ENCODE measurements at places on chromosomes 4 and X.

DNA sequence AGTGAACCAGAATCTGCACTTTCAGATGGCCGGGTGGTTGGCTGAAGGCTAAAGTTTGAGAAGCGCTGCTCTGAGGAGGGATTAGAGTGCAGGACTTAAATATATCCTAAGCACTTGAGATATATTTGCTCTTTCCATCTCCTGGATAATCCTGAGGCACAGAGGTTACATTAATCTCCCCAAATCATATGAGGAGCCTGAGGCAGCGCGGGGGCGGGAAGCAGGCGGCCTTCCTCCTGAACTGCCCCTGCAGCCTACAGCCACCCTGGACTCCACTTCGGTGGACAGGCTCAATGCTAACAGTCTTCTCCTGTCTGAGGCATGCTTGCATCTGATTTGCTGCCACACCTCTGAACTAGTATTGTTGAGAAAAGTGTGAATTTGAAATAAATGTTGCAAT lies 72.5 kb downstream of the AFAP1 start:
- DNase-seq, result no peak

- DNase-seq, result no peak
These were observed 6.2 kb downstream of the PPP1R2C start for GRCh38 chrX:42771506-42772335.

GRCh38 chrX:24860140-24860539 lies 155.6 kb downstream of the ARX start:
- no peak for DNase-seq

- no peak for DNase-seq
These were observed 2371.5 kb upstream of the TENM3 start for GRCh38 chr4:179871726-179872125.

DNA sequence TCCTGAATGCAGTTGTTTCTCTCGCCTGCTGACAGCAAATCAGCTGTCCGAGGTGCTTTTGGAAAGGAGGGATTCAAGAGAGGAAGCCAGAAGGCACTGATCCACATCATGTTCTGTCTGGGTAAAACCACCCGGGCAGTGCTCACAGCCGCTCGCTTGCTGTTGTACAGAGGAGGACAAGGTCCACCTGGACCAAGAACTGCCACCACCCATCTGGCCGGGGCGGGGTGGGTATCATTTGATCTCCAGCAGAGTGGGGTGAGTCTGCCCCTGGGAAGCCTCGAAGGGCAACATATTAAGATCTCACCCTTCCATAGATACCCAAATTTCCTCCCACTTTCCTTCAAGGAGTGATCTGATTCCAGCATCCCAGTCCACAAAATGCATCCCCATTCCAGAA lies 113.1 kb downstream of the DCTD start:
- DNase-seq, result no peak

GRCh38 chr4:100547541-100548199 lies 29.8 kb upstream of the EMCN start:
- peak; percentile 47 for DNase-seq

DNA sequence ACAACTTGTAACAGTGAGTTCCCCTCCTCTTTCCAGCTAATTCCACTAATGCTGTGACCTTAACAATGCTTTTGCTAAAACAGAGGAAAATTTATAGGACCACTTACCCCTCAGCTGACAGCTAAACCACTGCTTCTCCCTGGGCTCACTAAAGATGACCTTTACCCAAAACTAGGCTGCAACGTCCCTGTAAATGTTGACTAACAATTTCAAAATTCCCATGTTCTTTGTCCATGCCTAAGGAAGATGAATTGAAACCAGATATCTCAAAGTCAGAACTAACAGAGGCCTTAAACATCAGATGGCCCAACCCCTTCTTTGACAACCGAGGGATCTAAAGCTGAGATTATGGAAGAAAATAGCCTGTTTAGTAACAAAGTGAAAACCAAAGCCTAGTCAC lies 32.5 kb downstream of the AFAP1 start:
- DNase-seq, result no peak

GRCh38 chrX:48540480-48540879 lies 966 bp downstream of the TBC1D25 start:
- DNase-seq, result no peak

GRCh38 chr4:107546638-107547037 lies 173.4 kb downstream of the PAPSS1 start:
- no peak for DNase-seq

GRCh38 chrX:38754818-38755718 lies 46.2 kb upstream of the MID1IP1 start:
- DNase-seq, result no peak

GRCh38 chrX:78024349-78025059 lies 55.1 kb upstream of the PGAM4 start:
- no peak for DNase-seq

GRCh38 chr4:71377561-71377960 lies 38.7 kb downstream of the SLC4A4 start:
- DNase-seq, result no peak

DNA sequence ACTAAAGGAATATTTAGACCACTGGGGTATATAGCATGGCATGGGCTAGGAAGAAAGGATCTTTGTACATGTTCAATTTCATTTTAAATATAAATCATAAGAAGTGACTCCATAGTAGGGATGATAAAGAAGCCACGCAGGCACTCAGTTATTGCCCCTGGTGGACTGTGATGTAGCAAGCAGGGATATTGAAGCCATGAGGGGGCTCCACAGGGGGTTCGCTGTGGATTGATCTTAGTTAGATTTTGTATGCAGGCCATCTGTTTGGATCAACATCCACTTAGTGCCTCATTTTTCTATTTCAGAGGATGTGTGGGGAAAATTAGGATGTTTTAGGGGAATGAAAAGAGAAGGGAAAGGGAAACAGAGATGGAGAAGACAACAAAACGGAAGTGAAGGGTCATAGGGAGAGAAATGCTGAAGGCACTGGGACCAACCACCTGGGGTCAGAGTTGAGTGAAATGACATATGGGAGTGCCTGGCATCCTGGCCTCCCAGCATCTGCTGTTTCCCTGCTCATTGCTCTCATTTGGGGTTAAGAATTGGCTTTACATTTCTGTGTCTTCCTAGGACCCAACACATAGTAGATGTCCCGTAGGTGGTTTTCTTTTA lies 11.2 kb upstream of the FREM3 start:
- DNase-seq, result no peak

DNA sequence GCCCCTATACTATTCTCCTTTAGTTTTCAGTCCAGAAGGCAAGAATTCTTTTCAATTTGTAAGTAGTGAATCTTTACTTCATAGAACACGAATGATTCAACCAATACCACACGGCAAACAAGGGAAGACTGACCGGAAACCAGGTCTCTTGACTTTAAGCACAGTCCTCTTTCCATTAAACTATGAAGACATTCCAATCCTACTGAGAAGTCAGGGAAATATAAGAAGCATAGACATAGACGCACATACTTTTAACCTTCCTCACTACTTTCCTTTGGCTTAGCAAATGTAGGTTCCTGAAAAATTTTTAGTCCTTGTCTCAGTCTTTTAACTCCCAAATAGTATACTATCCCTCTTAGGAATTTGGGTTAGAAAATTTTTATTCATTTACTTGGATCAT lies 9.1 kb downstream of the CHRDL1 start:
- DNase-seq, result no peak

- DNase-seq, result no peak
These were observed 115.9 kb downstream of the NSUN7 start for GRCh38 chr4:40865696-40866095.

DNA sequence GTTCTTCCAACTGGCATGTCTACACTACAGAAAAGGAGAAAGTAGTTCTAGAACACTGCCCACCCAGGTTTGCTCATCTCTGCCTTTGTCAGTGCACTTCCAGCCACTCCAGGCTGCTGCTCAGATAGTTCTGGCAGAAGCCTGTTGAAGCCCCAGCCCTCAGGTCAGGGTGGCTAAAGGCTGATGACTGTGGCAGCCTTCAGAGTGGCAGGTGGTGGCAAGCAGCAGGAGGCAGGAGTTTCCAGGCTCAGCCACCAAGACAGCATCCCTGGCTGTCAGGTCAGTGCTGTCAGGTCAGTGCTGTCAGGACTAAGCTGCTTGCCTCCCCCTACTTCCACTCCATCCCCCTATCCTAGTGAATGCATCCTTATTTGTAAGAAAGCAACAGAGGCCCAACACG lies 100.4 kb downstream of the MAMLD1 start:
- peak; percentile 19 for DNase-seq

- no peak for DNase-seq
These were observed 44.3 kb downstream of the CHST7 start for GRCh38 chrX:46617906-46618305.

GRCh38 chr4:176499518-176499917 lies 179.8 kb downstream of the SPCS3 start:
- no peak for DNase-seq

DNA sequence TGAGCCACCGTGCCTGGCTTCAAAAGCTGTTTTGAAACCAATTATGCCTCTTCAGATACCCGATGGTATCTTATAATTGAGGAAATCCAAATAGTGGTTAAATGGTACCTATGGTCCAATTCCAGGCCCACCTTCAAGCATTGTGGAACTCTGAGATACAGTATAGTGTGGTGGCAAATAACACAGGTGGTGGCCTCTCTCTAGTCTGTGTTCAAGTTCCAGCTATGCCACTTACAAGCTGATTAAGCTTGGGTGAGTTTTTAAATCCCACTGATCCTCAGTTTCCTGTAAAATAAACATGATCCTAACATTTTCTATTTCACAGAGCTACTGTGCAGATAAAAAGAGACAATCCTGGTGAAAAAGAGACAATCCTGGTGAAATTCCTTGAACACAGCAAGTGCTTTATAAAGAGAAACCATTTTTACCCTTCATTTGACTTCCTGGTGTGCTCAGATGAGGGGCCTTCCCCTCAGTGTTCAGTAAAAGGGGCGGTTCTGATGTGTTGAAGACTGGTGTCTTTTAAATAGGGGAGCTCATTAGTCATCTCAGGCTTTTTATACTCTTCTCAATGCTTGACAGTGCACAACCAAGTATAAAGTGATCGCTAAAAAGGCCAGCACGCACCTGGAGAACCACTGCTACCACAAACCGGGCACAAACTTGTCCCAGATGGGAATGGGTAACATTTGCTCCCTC lies 30.8 kb upstream of the CD40LG start:
- DNase-seq, result no peak

GRCh38 chrX:31272472-31272775 lies 200.6 kb upstream of the FTHL17 start:
- DNase-seq, result no peak

DNA sequence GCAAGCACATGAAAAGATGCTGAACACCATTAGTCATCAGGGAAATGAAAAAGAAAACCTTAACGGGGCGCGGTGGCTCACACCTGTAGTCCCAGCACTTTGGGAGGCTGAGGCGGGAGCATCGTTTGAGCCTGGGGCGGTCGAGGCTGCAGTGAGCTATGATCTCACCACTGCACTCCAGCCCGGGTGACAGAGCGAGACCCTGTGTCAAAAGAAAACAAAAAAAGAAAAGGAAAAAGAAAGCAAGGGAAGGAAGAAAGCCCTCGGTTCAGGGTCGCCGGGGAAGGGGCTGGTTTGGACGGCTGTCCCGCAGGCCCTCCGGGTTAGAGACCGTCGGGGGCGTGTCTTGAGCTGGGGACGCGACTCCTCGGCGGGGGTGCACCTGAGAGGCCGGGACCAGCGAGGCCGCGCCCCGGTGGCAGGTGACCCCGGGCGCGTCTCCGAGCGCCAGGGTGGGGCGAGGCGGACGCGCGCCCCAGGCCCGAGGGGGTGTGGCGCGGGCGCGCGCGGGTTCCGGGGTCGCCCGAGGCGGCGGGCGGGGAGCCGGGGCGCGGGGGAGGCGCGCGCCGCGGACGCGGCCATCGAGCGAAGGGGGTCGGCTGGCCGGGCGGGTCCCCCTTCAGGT lies 478 bp upstream of the PLXNA3 start:
- DNase-seq, result no peak

GRCh38 chrX:17020851-17021821 lies 74.7 kb downstream of the REPS2 start:
- DNase-seq, result no peak

DNA sequence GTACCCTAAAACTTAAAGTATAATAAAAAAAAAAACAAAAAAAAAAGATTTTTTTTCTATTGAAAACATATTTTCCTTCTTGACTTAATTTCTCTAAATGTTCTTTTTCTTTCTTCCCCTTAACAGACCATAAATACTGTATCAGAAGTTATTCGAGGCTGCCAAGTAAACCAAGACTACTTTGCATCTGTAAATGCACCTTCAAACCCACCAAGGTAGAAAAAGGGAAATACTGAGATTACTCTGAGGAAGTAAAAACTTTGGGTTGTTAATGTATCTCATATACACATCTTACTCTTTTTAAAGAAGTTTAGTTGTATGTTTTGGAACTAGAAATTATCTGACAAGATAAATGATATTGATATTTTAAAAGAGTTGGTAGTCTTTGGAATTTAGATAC lies 65.6 kb downstream of the USO1 start:
- no peak for DNase-seq

- no peak for DNase-seq
These were observed 806.8 kb downstream of the PCDH18 start for GRCh38 chr4:136725286-136726081.

GRCh38 chrX:27241981-27242380 lies 221.2 kb downstream of the PPP4R3C start:
- DNase-seq, result no peak

- no peak for DNase-seq
These were observed 85.1 kb upstream of the PSAPL1 start for GRCh38 chr4:7519638-7520376.

DNA sequence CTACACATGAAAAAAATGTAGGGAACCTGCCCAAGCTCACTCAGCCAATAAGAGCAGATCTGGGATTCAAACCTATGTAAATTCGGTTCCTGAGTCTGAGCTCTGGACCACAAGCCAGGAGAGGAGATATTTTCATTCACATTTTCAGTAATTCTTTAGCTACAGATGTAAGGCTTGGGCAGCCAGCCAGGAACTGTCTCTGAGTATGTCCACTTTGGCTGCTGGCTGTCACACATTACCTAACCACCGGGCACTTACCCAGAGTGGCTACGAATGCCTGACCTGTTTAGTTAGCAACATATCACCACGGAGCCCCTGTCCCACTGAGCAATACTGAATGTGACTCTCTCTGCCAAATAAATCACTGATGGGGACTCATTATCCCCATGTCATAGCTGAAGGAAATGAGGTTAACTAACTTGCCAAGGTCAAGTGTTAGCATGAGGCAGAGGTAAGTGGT lies 15.3 kb downstream of the USP46 start:
- DNase-seq, result no peak

DNA sequence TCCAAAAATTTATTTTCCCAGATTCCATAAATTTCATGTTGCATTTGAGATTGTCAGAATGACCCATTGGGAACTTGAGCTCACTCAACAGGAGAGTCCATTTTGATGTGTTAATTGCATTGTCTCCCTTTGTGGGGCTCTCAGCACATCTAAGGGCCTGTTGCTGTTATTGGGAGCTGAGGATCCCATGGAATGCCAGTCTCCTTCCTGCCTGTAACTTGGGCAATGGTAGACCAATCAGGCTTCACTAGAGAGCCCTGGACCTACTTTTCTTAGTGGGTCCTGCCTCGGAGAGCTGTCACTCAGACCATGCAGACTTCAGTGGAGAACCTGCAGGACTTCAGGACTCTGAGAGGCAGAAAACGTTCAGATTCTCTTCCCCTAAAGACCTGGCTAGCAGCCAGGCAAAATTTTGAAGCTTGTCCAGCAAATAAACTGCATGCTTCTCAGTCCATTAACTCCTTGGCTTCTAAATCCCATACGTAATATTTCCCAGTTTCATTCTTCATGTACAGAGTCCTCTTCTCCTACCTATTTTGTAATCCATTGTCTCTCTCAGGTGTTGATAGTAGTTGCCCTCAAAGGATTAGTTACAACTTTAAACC lies 25.1 kb downstream of the OCRL start:
- DNase-seq, result no peak
